Suppressor macrophage treated with lipopolysaccharide for 1 hour (primary cell): ENCODE measurements at places on chromosomes 7 and 10.

- peak; percentile 63 for DNase-seq
Observed at GRCh38 chr7:119197877-119198527, 973.5 kb downstream of the ANKRD7 start.

DNA sequence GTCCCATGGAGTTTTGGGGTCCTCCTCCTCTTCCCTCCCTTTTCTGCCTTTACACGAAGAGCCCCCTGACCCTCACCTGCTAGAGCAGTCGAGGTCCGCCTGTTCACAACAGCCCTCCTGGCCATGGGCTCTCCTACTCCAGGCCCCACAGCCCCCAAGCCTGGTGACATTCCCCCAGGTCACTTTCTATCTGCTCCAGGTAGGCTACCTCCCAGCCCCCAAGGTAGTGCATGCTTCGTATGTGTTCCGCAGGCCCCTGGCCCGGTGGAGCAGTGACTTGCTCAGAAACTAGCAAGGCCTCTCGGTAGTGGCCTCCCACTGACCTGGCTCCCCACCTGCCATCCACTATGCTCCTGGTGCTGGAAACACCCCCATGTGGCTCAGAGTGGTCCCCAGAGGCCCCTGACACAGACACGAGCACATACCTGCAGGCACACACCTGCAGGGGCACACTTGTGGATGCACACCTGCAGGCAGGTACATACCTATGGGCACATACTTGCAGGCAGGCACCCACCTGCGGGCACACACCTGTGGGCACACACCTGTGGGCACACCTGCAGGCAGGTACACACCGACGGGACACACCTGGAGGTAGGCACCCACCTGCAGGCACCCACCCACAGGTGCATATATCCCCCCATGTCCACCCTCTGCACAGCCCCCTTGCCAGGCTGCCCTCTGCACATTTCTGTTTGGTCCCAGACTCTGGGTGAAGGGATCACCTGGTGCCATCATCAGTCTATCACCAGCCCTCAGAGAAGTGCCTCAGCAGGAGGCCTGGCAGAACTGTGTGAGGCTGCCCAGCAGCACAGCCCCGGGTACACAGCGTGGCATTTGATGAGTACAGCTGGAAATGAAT is 322.5 kb downstream of the PTPRN2 start:
- DNase-seq = no peak

DNA sequence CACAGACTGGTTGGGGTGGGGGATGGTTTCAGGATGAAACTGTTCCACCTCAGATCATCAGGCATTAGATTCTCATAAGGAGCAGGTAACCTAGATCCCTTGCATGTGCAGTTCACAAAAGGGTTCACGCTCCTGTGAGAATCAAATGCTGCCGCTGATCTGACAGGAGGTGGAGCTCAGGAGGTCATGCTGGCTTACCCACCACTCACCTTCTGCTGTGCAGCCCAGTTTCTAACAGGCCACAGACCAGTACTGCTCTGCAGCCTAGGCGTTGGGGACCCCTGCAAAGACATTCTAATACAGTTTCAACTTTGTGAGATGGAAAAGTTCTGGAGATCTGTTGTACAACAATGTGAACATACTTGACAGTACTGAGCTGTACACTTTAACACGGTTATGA is 39.9 kb downstream of the STRA8 start:
- DNase-seq = no peak

- DNase-seq = no peak
Observed at GRCh38 chr7:35993113-35993512, 159.9 kb upstream of the EEPD1 start.

DNA sequence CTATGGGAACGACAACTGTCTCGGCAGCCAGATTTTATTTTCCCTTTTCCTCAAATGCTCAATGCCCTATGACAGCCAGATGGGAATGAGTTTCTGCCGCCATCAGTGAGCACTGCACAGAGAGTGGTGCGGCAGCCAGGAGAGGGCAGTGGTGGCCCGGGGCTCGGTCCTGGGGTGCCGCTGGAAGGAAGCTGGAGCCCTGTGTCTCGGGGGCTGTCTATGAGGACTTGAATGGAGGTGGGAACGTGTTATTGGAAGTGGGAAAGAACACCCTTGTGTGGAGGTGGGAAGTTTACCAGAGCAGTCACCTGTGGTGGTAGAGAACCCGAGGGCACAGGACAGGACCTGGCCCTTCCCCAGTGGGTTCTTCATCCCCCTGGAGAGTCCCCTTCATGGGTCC is 35.8 kb downstream of the JAKMIP3 start:
- DNase-seq = no peak

GRCh38 chr10:16360425-16360824 is 76.4 kb upstream of the PTER start:
- DNase-seq = no peak

GRCh38 chr10:34364253-34365037 is 450.7 kb downstream of the PARD3 start:
- DNase-seq = no peak

DNA sequence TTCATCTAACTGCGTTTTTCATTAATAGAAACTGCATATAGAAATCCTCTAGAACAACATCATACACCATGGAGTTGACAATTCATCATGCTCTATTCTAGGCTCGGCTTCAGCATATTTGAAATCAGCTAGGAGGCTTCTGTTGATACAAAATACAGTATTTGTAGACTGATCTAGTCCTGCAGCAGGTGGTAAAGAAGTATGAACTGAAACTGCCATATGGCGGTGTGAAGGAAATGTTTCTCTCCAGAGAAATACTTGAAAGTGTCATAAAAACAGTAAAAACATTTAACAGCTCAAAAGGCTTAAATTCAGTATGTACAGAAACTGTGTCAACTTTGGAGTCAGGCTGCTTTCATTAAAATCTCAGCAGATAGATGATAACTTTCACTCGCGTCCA is 32.0 kb upstream of the MYO3A start:
- DNase-seq = no peak

DNA sequence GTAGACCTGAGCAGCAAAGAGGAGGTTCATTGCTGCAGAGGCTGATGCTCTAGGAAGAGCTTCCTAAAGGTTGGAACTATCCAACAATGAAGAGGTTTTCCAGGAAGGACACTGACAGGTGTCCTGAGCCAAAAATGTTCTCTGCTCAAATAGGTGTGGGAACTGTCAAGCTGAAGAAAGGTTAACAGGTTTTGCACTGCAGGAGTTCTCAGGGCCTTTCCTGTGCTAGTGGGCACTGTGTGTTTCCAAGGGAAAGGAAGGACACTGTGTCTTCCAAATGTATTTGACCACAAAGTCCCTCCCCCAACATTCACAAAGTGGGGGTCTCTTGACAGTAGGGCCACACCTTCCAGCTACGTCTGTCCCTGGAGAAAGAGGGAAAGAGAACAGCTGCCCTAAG is 4.0 kb downstream of the ZCCHC24 start:
- DNase-seq = no peak

DNA sequence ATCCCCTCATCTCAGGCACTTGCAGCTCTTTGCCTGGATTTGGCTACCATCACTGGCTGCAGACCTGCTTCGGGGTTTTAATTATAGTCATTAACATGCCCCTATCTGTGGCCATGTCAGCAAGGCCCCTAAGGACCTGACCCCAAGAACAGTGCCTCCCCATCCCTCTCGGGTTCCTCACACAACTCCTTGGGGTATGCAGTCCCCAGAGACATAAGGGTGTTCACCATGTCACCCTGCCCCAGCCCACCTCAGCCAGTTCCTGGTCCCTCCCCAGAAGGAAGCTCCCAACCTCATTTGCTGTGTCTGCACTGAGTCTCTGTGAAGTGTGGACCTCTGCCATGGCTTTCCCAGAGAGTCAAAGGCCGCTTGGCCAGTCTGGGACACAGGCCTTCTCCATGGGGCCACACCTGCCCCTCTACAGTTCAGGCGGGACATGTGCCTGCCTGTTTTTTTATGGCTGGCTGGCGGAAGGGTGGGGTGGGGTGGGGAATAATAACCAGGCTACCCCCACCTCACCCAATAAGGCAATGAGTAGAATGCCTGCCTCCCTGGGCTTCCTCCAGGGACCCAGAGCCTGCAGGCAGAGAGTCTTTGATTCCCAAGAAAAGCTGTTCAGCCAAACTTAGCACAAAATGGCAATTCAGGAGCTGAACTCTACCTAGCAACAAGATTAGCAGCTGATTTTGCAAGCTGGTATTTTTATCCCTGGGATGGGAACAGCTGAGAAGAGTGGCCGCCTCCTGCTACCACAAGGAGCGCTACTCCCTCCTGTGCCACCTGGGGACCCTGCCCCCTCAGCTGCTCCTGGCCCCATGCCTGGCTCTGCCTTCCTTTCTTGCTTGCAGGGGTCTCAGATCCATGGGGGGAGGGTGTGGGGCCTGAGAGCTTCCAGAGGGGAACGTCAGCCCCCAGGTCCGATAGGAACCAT is 23.7 kb upstream of the CAMK2B start:
- DNase-seq = no peak
